ENCODE measurements at places on chromosomes 5 and 9. TPM values are rescaled to one million over a fixed set of nuclear protein-coding genes. Genes with fewer than 3 reads are reported as not detected.

- DNase-seq: no peak
Observed at GRCh38 chr5:177596775-177597238, 3.1 kb upstream of the B4GALT7 start.

DNA sequence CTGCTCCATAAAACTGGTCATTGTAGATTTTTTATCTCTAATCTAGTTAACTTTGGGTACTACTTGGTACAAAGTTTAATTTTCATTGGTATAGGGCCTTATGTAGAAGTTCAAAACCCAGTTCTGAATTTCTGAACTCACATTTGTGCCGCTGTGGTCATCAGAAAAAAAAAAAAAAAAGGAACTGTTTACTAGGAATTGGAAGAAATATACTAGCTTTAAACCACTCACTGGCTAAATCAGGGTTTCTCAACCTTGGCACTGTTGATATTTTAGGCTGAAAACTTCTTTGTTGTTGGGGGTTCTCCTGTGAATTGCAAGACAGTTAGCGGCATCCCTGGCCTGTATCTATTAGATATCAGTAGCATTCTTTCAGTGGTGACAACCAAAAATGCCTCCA, 4.1 kb upstream of the ZFYVE16 start:
- no peak for DNase-seq

GRCh38 chr9:89277454-89277853, 33.5 kb upstream of the CKS2 start:
- DNase-seq: no peak

GRCh38 chr5:135160036-135160675, 126.1 kb upstream of the PITX1 start:
- DNase-seq: no peak

GRCh38 chr5:160887780-160888179, 35.8 kb upstream of the ATP10B start:
- no peak for DNase-seq

DNA sequence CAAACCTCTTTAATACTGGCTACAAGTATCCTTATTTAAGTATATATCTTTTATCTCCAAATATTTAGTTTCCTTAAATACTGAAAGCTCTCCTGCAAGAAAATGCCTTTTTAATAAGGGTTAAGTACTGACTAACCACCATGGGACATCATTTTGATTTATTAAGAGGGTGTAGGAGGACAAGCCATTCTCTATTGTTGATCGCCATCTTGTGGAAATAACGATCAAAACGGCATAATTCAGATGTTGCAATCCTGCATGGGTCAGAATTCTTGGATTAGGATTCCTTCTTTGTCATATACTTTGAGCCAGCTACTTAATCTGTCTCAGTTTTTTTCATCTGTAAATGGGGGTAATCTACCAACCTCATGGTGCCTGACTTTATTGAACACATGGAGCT, 28.7 kb upstream of the C5orf46 start:
- no peak for DNase-seq

The TUBB4B gene
- total RNA-seq: 351 TPM

The PPP3R2 gene
- total RNA-seq: not detected

Data from ureter (tissue), 1 donor.